T-cell (primary cell): ENCODE measurements at places on chromosomes 16 and 17.

DNA sequence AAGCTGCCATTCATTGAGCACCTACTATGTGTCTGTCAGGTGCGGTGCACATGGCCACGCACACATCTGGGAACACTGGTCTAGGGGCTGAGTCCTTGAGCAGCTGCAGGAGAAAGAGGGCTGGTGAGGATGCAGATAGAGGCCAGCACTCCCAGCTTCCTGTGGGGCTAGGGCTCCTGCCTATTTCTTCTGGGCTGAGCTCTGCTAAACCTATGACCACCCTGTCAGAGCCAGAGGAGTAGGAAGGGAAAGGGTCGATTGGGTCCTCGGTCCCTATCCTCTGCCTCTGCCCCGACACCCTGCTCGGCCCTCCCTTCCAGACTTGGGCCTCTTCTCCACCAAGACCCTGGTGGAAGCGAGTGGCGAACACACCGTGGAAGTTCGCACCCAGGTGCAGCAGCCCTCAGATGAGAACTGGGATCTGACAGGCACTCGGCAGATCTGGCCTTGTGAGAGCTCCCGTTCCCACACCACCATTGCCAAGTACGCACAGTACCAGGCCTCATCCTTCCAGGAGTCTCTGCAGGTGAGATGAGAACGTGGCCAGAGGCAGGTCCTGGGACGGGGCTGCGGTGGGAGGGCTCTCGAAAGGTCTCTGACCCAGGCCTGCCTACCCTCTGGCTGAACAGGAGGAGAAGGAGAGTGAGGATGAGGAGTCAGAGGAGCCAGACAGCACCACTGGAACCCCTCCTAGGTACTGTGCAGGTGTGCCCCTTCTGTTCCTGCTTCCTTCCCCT, 4.0 kb upstream of the TMEM88 start:
- DNase-seq = no peak

- DNase-seq = peak; percentile 79
These were observed 773 bp downstream of the PHLPP2 start for GRCh38 chr16:71723537-71724319.

GRCh38 chr17:17498606-17499301, 2.6 kb upstream of the RASD1 start:
- DNase-seq = no peak

DNA sequence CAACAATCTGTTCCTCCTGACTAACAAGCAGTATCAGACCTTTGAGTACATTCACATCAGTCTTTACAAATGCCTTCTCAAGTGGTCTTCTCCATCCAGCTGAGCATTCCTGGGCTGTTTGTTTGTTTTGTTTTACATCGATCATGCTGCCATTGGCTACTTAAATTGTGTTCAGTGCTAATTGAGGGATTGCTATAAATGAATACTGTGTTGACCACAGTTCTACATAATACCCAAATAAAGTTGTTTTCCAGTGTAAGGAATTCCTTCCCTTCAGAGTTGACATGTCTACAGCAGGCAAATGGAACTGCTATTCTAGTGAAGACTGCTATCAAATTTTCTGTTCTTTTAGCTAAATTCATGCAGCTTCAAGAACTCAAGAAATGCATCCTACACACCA, 3.2 kb downstream of the CDH8 start:
- no peak for DNase-seq

DNA sequence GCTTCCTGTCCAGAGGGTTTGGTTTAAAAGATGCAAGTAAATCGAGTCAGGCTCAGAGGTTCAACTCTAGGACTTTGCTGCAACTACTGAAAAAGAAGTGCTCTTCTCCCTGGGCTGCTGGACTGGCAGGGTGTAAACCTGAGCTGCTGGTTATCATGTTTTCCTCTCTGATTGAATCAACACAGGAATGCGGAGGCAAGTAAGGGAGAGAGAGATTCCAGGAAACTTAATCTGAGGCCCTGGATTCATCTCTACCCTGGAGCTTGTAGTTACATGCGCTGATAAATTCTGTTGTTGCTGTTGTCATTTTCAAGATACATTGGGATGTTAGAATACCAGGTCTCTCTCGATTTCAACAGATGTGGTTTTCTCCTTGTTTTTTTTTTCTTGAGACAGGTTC, 8.2 kb upstream of the HS3ST3A1 start:
- DNase-seq = no peak
